A172 (cell line): ENCODE measurements at places on chromosomes 1 and 21. TPM values are rescaled to one million over a fixed set of nuclear protein-coding genes. Genes with fewer than 3 reads are reported as not detected.

The LAMB3 gene
- total RNA-seq = 7.0 and 13.7 TPM in 2 replicates

The FCRL3 gene
- not detected in 2 replicates for total RNA-seq

DNA sequence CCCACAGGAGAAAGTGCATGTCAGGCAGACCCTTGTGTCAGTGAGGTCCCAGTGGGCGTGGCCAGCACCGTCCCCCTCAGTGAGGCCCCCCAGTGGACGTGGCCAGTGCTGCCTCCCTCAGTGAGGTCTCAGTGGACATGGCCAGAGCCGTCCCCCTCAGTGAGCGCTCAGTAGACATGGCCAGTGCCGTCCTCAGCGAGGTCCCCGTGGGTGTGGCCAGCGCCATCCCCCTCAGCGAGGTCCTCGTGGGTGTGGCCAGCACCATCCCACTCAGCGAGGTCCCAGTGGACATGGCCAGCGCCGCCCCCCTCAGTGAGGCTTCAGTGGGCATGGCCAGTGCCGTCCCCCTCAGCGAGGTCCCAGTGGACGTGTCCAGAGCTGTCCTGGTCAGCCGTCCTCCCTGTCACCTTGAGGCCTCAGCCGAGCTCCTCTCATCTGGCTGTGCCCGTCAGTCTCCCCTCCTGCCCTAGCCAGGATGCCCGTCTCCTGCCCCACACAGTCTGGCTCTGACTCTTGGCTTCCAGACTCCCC, 35.5 kb downstream of the PDE9A start:
- DNase-seq = no peak

DNA sequence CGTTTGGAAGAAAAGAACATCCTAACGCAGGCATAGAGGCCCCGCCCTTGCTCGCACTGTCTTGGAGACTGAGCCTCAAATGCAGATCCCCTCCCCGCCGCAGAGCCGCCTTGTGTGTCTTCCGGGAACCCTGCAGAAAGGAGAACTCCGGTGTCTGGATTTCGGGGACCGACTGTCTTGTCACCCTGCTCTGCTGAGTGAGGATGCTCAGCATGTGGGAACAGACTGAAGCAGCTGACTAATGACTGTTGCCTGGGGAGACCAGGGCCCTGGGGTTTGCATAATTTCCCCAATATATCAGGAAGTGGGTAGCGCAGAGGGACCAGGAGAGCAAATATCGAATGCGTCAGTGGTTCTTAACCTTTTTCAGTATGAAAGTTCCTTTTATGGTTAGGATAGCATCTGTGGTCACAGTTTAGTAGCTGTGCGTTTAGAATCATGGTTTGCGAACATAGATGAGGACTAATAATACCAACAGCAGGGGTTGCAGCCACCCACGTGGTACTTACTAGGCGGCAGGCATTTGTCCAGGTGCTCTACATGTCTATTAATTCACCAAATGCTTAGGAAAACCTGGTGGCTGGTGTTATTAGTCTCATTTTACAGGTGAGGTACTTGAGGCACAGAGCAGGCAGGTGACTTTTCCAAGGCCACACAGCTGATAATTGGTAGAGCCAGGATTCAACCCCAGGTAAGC, 14.3 kb downstream of the GPR137B start:
- no peak for DNase-seq

DNA sequence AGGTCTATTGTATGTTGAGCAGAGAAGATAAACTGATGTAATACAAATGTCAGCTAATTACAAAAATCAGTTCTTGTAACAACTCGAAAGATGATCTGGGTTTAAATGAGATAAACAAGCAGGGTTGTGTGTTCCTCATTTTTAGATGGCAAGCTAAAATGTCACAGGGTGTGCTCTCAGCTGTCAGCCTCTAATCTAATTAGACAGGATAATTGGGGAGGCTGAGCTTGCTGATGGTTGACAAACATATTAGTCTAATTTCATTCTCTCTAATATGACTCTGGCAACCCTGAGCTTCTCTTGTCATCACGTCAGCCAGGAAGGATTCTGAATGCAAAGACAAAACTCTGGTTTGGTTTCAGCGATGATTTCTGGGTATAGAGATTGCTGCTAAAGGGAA, 335.3 kb upstream of the KAZN start:
- DNase-seq = no peak
